ENCODE measurements at places on chromosomes 11 and 22.

DNA sequence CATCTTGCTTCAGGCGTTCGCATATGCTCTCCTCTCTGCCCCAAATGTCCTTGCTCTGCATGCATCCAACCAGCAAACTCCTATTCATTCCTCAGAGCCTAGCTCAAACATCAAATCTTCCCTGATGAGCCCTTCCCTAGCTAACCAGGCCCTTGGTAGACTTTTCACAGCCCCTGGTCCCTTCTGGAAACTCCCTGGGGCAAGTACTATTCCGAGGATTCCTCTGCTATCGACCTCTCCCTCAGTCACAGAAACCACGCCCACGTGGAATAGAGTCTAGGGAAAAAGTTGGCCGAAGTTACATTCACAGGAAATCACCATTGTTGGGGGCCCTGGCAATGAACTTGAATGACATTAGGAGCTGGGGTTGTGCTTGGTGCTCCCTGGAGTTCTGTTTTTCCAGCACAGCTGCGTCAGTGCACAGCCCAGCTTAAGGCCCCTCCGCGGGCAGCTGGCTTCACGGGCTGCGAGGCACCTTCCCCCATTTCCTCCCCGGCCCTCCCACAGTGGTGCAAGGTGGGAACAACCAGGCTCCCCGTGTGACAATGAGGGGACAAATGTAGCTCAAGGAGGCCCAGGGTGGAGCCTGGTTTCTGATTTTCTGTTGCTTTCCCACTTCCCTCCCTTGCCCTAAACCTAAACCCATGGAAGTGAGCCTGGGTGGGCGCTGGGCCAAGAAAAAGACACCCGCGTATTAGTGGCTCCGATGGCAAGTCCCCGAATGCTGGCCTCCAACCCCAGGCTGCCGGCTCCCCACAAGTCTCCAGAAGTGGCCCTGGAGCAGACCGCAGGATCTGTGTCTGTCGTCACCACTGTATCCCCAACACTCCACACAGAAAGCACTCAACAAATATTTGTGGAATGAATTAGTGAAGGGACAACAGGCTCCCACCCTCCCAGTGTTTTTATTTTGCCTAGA is 4.3 kb upstream of the ATP5MGL start:
- no peak for DNase-seq

GRCh38 chr22:17836992-17837742 is 62.9 kb upstream of the BID start:
- DNase-seq: no peak

DNA sequence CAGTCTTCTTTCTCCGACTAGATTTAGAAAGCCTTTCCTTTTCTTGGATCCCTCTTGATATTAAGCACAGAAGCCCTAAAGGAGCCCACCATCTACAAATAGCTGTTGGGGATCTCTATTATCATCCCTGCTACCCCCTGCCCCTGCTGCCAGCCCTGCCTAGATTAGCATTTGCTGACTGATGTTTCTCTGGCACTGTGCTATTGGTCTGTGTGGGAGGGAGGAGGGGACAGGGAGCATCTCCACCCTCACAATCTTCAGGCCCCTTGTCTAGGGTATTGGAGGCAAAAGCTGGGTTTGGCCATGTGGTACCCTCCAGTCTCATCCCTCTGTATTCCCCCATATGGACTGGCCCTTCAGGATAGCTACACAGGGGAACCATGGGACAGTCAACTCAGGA is 6.2 kb downstream of the USH1C start:
- no peak for DNase-seq

DNA sequence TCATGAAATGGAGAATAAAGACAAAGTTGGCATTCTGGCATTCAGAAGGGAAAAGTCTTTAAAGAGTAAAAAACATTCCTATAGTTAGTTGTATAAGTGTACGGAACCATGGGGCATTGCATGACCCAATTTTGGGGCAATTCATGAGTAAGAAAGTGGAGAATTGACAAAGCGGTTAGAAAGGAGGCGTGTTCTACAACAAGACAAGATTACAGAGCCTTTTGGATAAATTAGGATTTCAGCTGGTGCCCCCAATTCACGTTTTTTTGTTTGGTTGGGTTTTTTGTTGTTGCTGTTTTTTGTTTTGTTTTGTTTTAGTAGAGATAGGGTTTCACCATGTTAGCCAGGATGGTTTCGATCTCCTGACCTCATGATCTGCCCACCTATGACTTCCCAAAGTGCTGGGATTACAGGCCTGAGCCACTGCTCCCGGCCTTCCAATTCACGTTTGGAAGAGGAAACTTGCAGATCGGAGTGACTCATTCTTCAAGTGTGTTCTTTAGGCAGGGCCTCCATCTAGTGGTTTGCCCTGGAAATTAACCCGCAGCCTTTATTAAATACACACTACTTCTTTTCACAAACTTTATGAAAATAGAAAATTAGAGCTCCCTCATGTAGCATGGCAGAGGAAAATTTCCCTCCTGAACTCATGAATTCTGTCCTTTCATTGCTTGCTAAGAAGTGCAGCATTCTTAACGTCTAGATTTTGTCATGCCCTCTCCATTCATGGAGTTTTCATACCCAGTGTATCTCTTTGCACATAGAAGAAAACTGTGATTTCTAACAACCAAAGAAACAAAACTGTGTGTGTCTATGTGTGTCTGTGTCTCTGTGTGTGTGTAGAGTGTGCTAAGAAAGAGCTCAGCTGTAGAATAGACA is 118.1 kb downstream of the BBOX1 start:
- DNase-seq: peak; percentile 38

DNA sequence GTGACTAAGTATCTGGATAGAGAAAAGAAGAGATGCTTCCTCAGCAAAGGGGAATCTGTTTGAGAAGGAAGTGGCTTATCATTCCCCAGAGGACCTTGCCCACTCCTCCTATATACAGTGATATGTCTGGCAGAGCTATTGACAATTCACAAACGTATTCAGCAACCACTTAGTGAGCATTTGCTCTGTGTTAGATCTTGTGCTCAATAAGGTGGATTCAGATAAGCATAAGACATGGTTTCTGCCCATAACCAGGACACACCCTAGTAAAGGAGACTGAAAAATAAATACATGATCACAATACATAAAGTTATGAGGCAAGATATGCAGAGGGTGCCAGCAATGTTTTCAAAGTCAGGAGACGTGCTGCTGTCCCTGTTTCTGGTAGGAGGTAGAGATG is 1.4 kb downstream of the TMEM9B start:
- DNase-seq: no peak

Measured in neural crest cell (in vitro differentiated cells).